ENCODE measurements at places on chromosomes 13 and 19.

DNA sequence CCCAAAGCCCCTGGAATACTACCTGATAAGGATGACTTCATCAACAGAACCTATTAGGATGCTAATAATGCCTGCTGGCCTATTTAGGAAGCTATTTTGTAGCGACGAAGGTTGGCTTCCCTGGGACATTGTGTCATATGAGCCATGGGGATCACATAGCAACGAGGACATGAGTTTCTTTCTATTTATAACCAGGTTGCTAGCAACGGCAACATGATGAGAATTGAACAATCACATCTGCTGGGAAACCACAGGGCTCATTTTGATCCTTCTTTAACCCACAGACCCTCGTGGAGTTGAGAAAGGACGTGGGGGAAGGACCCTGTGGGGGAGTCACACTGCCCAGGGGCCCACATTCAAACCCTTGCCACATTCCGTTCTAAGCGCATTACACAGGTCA is 172.2 kb downstream of the COL4A1 start:
- DNase-seq: no peak

GRCh38 chr19:44998025-44998424 is 3.2 kb upstream of the RELB start:
- no peak for DNase-seq

- DNase-seq: no peak
These were observed 38.0 kb downstream of the STK24 start for GRCh38 chr13:98538876-98539275.

GRCh38 chr13:110351636-110352420 is 44.7 kb downstream of the COL4A2 start:
- DNase-seq: no peak

GRCh38 chr19:5803752-5804515 is 933 bp upstream of the NRTN start:
- peak; percentile 88 for DNase-seq

DNA sequence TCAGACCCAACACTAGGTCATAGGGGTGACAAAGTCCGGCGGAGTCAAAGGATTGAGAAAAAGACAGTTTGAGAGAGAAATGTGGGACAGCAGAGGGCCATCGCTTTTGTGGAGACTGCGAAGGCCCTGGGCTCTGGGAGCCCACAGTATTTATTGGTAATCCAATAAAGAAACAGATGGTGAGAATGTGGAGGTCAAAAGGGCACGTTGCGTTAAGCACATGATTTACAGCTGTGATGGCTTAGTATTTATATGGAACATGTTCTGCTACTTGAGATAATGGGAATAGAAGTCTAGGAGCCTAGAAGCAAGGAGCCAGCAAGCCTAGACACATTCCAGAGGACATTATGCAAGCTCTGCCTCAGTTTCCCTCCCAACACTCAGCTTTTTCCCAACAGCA is 2521.1 kb downstream of the PCDH9 start:
- DNase-seq: no peak

GRCh38 chr19:33436360-33437345 is 63.1 kb downstream of the CEBPG start:
- DNase-seq: no peak

DNA sequence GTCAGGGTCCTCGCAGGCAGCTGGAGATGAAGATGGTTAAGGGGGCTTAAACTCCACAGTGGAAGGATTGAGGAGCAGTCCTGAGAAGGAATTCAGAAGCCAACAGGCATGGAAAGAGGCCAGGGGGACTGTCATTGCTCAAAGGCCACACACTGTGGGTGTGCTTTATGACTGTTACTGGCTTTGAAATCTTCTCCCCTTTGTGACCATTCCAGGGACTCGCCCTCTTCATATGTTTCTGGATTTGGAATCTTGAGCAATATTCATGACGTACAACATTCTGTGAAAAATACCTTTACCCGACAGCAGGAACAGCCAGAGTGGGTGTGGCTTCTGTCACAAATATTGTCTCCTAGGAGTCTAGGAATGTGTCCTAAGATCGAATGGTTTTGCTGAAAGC is 16.6 kb downstream of the CEACAM7 start:
- DNase-seq: no peak

DNA sequence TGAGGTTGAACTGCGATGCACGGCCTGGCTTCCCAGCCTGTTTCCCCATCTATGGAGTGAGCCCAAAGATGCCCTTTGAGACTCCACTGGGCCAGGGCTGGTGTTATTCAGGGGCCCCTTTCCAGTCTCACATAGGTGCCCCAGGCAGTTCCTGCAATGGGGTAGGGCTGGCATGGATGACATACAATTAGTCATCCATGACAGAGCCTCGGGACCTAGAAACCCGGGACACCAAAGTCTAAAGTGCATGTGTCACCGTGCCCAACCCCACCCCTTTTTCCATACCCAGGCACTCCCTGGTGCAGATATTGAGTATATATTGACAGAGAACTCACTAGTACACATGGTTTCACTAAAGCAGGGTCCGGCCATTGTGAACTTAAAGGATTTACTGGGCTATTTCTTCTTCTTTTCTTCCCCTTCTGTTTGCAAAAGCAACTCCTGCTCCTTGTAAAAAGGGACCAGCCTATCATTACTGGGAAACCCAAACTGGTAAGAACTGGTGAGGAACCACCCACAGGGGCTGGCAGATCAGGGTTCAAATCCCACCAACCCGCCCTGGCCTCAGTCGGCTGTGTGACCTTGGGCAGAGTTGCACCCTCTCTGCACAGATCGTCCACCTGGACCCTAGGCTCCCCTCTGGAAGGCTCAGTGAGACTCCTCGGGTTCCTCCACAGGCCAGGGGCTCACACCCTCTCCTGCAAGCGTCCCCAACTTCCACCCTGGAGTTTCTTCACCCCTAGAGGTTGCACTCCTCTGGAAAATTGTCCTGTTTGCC is 2.7 kb downstream of the B3GNT3 start:
- DNase-seq: no peak

DNA sequence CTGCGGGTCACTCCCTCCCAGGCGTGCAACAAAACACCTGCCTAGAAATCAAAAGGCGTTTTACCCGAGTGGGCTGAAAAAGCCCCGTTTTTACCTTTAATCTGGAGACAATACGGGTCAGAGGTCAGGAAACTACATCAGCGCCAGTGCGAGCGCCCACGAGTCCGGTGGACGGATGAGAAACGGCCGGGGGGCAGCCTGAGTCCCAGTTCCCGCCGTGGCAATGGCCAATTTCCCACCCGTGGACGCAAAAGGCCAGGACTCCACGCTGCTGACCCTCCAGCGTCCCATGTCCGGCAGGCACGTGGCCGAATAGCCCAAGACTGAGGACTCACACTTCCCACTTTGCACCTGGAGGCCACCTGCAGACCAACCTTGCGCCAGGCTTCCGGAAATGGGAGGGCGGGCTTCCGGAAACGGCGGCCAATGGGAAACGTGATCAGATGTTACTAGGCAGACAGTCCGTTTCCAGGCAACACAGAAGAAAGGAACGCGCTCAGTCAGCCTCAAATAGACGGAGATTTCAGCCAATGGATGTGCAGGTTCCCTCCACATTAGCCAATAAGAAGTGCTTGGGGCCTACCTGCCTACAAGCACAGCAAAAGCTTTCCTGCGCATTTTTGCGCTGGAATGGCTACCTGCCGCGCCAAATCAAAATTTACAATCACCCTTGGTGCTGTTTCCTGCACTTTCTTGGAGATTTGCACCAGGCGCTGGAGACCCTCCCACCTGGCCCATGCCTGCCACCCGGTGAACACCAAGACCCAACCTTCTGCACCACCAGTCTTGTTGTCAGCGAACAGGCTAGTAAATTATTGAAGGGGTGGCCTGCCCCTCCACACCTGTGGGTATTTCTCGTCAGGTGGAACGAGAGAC is 47.4 kb downstream of the ZFP14 start:
- DNase-seq: peak; percentile 18

GRCh38 chr13:26719356-26719945 is 41.1 kb downstream of the GPR12 start:
- DNase-seq: peak; percentile 32

GRCh38 chr13:72891423-72891822 is 109.5 kb downstream of the PIBF1 start:
- DNase-seq: no peak

DNA sequence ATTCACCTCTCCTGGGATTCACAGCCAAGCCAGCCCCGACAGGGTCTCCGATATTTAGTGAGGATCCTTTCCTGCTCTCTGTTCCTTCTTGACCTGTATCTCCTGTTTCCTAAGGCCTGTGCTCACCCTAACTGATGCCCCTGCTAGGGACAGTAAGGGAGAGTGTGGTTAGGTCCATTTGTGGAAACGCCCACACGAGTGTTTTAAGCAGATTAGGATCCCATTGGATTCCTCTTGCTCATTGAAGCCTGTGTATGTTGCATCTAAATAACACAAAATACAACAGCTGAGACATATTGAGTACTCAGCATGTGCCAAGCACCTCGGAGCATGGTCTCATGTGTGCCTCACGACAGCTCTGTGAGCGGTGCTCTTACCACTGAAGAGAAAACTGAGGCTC is 64.9 kb downstream of the EFNB2 start:
- no peak for DNase-seq

DNA sequence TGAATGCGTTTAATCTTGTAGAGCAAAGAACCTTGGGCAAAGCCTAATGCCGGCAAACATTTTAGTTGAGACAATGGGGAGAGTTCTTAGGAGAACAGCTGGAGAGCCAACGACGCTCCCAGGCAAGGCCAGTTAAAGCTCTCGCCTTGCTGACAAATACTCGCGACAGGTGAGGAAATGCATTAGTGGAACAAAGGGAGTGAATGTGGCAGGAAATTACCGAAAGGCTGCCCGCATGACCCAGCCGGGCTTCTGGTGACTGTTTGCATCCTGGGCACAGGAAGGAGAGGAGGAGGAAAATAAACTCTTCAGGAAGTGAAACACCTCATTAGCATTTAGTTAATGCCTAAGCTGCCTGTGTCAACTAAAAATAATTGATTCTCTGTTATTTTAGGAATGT is 74.6 kb downstream of the SHISA2 start:
- peak; percentile 42 for DNase-seq

- no peak for DNase-seq
These were observed 5.2 kb downstream of the SLC25A42 start for GRCh38 chr19:19068659-19069654.

GRCh38 chr13:68214691-68215415 is 984.7 kb upstream of the PCDH9 start:
- DNase-seq: no peak

GRCh38 chr13:40668335-40668734 is 1.9 kb upstream of the FOXO1 start:
- no peak for DNase-seq

DNA sequence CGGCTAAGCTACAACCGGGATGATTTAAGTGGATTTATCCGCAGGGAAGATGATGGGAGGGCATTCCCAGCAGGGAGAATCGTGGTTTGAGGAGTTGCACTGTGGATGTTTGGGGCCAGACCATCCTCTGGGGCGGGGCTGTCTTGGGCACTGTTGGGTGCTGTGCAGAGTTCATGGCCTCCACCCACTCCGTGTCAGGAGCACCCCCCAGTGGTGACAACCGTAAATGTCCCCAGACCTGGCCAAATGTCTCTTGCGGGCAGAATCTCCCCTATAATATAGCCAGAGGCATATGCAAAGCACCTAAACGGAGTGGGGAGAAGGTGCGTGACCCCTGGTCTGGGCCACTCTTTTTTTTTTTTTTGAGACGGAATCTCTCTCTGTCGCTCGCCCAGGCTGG is 40.2 kb downstream of the SMIM24 start:
- peak; percentile 12 for DNase-seq

DNA sequence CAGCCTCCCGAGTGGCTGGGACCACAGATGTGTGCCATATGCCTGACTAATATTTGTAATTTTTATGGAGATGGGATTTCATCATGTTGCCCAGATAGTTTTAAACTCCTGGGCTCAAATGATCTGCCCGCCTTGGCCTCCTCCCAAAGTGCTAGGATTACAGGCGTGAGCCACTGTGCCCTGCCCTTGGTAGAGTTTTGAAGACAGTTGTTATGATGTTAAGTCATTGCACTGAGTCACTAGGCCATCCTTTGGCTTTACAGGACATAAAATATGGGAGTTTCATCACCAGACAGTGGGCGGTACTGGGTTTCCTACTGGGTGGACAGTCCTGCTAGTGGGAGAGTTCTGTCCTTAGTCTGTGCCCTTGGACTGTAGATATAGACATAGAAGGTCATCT is 282.5 kb downstream of the ATP8A2 start:
- DNase-seq: no peak
